ENCODE measurements at places on chromosomes 4 and X.

DNA sequence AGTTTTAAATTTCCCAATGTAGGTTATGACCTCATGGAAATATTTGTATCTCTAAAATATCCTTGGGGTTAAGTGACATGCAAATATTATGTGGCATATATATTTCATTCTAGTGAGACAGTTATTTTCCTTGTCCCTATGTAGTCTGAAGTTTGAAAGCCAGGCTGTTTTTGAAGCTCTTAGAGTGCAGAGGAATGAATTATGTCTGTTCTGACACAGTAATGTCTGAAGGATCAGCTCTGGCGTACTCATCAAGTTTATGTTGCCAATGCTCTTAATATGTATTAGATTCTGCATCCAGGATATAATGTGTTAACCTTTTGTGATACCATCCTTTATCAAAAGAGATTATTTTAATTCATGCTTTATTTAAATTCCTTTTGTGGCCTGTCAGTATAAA is 355.8 kb downstream of the PCDH7 start:
- no peak for DNase-seq

- no peak for DNase-seq
Measured at GRCh38 chr4:16075975-16076757, 7.7 kb downstream of the PROM1 start.

DNA sequence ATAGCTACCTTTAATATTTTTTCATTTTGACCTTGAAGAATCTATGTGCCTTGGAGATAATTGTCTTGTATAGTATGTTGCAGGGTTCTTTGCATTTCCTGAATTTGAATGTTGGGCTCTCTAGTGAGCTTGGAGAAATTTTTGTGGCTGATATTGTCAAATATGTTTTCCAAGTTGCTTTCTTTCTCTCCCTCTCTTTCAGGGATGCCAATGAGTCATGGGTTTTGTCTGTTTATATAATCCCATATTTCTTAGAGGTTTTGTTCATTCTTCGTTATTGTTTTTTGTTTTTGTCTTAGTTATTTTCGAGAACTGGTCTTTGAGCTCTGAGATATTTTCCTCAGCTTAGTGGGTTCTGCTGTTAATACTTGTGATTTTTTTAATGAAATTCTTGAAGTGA is 20.7 kb downstream of the RAB40AL start:
- DNase-seq = no peak

DNA sequence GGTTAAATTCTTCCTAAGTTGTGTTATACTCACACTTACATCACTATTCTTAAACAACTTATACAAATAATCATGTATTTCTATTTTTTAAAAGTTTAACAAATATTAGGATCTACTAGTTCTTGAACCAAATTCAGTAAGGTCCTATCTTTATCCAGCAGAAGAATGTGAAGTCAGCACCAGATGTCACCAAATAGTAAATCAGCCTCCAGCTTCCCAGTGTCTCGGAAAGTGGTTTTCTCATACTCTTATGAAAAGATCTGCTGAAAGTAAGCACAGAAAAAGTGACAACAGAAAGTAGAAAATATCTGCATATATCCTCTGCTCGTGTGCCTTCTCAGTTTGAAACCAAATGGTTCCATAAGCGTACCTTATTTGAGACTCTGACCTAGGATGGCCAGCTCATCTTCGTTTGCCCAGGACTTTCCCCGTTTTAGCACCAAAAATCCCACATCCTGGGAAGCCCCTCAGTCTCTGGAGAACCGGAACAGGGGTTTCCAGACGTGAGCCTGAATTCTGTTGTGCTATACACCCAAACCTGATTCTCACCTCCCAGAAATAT is 98.0 kb upstream of the DCLK2 start:
- no peak for DNase-seq

- no peak for DNase-seq
Measured at GRCh38 chrX:43718546-43718945, 62.4 kb downstream of the MAOA start.

All from NCI-H1092 (cell line).